ENCODE measurements at places on chromosomes 2 and 18.
A peak's percentile ranks its signal among the peaks of the same experiment; 100 is the strongest.

DNA sequence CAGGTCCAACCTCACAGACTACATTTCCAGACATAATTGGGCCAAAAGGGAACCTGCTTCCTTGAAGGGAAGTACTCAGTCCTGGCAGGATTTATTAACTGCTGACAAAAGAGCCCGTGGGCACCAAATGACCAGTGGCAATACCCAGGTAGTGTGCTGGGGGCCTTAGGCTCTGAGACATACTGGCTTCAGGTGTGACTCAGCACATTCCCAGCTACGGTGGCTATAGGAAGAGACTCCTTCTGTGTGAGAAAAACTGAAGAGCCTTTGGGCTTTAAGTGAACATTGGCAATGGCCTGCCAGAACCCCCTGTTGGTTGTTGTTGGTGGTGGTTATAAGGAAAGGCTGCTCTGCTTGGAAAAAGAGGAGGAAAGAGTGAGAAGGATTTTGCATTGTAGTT, 401.8 kb downstream of the KCNJ3 start:
- DNase-seq = no peak

DNA sequence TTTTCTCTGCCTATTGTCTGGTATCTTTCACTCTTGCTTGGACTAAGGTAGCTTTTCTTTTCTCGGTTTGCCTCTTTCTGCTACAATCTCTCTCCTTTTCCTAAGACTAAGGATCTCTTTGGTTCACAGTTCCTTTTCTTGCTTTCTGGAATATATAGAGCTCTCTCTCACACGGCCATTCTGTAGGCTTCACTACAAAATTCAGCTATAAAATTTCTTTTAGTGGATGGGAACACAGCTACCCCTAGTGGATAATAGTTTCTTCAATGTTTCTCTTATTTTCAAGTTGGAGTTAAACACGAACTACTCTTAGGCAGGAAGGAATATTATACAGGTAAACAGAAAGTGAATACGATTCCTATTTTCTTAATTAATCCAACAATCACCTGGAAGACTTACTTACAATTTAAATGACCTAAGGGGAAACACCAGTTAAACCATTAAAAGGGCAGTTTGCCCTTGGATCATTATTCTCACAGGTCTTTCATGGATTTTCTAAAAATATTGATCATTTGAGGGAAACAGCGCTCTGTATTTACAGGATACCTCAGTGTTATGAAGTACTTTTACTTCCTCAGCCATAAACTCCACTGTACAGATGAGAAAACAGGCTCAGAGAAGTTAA, 140.5 kb downstream of the LRP2 start:
- DNase-seq = peak; percentile 48

- DNase-seq = no peak
These were observed 519.6 kb downstream of the LRP1B start for GRCh38 chr2:141611176-141611571.

- DNase-seq = no peak
These were observed 35.1 kb downstream of the CCBE1 start for GRCh38 chr18:59661891-59662701.

DNA sequence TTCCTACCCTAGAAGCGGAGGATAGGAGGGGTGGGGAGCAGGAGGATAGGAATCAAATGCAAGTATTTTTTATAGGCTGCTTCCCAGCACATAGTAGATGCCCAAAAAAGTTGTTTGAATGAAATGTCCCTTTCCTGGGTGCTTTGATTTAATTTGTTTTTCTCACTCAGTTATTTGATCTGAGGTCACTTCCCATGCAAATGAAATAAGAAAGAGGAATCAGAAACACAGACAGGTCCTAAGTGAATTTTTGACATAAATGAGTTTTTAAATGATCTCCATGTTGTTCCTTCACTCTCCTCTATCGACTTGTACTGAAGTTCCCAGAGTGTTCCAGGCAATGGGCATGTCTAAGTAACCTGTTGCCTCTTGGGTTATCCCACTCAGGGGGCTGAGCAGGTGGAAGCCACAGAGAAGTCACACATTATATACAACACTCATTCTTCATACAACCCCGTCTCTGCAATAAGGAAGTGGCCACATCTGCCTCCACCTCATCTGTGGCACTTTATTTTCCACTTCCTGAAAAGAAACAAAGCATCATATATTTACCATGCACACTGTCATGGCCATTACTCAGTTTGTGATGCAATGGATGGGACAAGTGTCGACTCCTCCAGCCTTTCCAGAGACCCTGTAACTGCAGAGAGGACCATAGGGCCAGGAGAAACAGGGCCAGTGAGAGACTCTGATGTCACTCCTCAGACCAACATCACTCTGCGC, 81.9 kb upstream of the ZNF397 start:
- no peak for DNase-seq

Data from RKO (cell line).